ENCODE measurements at places on chromosomes 13 and 19.

GRCh38 chr19:3361384-3362216 is 4.8 kb upstream of the NFIC start:
- no peak for ATAC-seq

GRCh38 chr19:33231511-33231910 is 5.9 kb upstream of the SLC7A10 start:
- ATAC-seq: no peak

- no peak for ATAC-seq
These were observed 27.0 kb upstream of the GPR183 start for GRCh38 chr13:99334221-99334620.

GRCh38 chr19:36436531-36436930 is 18.1 kb upstream of the ZFP82 start:
- no peak for ATAC-seq

GRCh38 chr19:45158503-45159209 is 2.1 kb downstream of the NKPD1 start:
- ATAC-seq: no peak

DNA sequence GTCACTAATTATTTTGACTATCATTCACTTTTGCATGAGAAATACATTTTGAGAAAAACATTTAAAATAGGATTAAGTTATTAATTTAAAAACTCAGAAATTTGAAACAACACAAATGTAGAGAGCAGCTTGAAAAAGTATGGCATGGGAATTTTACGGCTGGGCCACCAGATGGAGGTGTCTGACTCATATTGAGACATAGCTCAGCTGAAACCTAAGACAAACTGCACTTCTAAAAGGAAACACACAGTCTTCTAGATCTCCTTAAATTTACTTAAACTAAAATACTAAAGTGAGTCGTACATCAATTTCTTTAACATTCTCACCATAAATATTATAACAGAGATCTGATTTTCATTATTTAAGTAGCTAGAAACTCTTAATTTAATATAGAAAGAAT is 41.9 kb upstream of the POSTN start:
- peak; percentile 88 for ATAC-seq

DNA sequence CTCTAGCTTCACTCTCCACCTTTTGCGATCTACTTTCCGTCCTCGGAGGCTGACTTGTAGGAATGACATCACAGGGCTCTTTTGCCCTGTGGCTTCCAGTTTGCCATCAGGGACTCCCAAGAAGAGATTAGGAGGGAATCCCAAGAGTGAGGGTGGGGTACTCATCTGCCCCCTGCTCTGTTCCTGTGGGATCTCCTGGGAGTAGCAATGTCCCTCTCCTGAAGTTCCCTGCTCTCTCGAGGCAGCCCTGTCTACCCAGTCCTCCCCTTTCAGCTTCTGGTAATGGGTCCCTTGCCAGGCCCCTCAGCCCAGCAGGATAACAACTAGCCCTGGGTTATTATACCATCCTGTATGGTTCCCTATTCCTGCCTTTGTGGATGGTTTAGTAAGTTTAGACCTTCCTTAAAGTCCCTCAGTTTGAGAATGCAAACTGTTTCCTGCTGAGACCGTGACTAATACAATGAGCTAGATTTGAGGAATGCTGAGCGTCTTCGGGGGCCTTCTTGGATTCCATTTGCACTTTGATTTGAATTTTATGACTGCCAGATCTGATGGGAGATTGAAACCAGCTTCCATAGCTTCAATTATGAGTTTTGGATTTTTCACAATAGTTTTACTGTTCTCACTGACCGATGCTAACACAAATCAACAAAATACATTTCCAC is 73.7 kb upstream of the IPO5 start:
- ATAC-seq: peak; percentile 97

GRCh38 chr19:49355909-49356353 is 6.3 kb downstream of the TEAD2 start:
- no peak for ATAC-seq

DNA sequence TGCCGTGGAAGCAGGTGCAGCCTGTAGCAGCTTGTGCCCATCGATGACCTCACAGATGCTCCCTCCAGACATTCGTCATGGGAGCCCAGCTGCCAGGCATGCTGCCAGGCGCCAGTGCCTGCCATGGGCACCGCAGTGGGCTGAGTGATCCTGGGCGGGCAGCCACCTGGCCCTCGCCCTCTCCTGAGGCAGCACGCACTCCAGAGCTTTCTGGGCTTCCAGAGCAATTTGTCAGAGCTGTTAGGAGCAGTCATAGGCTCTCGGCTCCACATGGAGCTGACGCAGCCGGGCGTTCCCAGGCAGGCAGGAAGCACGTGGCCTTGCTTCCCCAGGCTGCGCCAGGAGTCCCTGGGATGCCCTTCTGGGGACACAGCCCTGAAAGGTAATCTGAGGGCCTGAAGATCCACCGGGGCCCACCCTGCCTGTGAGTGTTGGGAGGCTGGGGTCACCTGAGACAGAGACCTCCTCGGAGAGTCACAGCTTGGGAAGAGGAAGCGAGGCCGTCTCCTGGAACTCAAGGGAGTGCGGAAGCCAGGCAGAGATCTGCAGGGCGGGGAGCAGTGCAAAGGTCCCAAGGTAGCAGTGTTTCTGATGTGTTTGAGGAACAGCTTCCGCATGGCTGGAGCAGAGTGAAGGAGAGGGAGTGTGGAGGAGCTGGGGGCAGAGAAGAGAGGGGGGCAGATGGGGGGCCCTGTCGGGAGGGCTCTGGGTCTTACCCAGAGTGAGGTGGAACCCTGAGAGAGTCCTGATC is 50.6 kb downstream of the DPF1 start:
- ATAC-seq: peak; percentile 84

- no peak for ATAC-seq
These were observed 8.0 kb downstream of the ANGPTL8 start for GRCh38 chr19:11247391-11247790.

GRCh38 chr13:93080587-93080986 is 146.0 kb upstream of the GPC6 start:
- ATAC-seq: no peak

DNA sequence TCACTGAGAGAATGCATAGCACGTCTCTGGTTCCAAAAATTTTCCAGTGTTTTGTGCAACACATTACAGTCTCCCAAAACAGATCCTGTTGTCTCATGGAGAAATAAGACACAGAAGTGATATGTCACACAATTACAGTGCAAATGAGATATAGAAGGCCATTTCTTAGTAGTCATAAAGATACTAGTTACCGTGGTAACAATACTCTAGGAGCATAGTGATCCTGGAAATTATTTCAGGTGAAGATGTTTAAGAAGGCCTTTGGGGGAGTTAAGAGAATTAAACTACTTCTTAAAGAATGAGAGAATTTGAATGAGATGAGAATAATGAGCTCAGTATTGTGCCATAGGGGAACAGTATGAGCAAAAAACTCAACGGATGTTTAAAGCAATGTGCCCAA is 628.0 kb upstream of the MIR17HG start:
- ATAC-seq: no peak

GRCh38 chr13:61466280-61466679 is 50.6 kb upstream of the PCDH20 start:
- ATAC-seq: no peak

- no peak for ATAC-seq
These were observed 10.1 kb downstream of the TUBA3C start for GRCh38 chr13:19171563-19171962.

DNA sequence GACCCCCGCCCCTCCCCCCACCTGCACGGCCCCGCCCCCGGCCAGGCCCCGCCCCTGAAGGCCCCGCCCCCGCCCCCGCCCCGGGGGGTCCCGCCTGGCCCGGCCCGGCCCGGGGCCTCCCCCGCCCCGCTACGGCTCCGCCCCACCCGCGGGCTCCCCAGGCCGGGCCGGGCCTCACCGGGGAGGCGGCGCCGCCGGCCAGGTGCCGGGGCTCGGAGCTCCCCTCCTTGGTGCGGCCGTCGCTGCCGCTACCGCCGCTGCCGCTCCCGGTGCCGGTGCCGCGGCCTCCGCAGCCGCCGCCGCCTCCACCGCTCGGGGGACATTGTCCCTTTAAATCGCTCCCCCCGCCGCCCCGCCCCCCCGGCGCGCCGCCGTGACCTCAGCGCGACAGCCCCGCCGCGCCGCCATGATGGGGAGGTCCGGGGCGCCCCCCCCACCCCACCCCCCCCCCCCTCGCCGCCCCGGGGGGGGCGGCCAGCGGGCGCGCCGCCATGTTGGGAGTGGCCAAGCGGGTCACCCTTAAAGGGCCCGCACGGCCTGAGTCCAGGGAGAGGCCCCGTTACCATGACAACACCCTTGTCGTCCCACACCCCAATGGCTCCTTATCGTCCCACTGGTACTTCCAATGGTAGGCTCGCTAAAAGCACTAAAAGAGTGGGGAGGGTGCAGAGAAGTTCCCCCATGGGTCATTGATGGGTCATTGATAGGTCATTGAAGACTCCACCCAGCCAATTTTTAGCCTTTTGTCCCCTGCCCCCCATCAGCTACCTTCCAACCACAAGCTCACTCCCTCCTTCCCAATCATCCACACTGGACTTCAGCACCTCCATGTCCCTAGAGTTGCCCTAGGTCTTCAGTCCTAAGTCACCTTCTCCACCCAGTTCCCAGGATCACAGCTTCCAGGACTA is at the start of gene WIZ:
Gene WIZ (minus strand): TSS at position 337 of the 908 bp plus-strand sequence. CDS start 1,649 bp downstream, outside the sequence.
- no peak for ATAC-seq

GRCh38 chr13:67042556-67042955 is 187.6 kb downstream of the PCDH9 start:
- ATAC-seq: no peak

DNA sequence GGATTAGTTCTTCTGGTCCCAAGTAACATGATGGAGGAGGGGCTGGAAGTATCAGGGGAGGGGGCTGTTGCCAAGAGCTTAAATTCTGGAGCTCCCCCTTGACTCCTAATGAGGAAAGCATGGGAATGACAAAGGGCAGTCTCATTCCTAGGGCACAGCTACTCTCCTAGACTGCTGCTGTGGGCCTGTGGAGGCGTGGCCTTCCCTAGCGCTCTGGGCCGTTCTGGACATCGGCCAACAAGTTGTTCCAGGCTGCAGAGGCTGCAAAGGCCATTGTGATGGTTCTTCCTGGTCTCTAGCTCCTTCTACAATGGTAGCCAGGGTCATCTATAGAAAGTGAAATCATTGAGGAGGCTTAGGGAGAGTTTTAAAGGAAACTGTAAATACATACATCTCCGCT is 916.6 kb downstream of the DIAPH3 start:
- no peak for ATAC-seq

DNA sequence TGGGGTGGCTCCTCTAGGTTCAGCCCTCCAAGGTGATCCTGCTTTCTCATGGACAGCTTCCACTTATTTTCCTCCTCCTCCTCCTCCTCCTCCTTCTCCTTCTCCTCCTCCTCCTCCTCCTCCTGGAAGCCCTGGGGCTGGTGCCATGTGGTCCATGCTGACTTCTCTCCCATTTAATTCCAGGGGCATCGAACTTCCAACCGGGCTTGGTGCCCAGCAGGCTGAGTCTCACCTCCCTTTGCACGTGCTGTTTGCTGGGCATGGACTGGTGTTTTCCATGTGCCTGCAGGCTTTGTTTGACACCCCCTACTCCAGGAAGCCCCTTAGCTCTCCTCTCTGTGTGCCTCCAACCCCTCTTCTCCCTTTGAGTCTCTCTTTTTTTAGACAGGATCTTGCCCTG is 3.7 kb downstream of the MAST3 start:
- no peak for ATAC-seq

DNA sequence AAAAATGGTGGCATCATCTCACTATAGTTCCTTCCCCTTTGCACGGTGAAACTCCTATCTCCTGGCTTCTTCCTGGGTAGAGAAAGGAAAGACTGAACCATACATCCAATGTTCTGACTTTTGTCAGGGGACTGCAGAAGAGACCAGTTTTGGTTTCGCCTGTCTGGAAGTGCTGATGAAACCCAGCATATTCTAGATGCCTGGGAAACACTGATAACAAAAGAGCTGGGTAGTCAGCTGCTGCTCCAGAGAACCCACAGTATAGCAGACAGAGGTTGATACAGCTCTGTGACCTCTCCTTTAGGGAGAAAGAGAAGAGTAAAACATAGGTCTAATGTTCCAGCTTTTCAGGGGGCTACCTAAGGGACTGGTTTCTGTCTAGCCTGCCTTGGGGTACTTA is 695.3 kb downstream of the DIAPH3 start:
- no peak for ATAC-seq

GRCh38 chr13:83190020-83190419 is 692.3 kb downstream of the SLITRK1 start:
- no peak for ATAC-seq

- ATAC-seq: peak; percentile 66
These were observed 5.1 kb downstream of the FSTL3 start for GRCh38 chr19:681029-682019.

GRCh38 chr13:99976575-99976974 is 5.0 kb upstream of the ZIC5 start:
- ATAC-seq: no peak

DNA sequence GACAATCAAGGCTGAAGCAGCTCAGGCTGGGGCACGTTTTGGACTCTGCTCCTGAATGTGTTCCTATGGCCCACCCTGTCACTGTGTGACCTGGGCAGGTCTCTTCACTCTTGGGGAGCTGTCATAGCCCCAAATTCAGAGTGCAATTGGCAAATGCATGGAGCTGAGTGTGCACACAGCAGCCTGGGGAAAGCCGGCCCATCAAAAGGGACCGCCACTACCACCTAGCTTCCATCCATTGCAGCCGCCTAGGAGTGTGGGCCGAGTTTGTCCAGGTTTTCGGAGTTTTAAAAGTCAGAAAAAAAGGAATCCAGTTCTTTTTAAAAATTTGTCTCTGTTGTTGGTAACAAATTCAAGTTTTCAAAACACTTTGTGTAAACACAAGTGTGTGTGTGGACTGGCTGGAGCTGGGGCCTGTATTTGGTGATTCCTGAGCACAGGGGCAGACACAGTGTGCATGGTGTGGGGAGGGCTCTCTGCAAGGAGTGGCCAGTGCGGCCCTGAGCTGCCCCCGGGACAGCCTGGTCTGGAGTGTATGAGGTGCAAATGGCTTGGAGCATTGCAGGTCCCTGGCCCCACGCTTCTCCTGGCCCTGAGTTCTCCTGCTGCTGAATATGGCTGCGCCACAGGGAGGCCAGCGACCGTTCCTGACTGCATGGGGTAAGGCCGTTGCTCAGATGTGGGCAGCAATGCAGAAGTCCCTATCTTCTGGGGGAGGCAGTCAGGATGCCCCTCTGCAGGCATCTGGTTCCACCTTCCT is 13.2 kb upstream of the ZNF536 start:
- no peak for ATAC-seq

GRCh38 chr13:28744091-28744536 is 25.3 kb upstream of the SLC46A3 start:
- ATAC-seq: peak; percentile 36

DNA sequence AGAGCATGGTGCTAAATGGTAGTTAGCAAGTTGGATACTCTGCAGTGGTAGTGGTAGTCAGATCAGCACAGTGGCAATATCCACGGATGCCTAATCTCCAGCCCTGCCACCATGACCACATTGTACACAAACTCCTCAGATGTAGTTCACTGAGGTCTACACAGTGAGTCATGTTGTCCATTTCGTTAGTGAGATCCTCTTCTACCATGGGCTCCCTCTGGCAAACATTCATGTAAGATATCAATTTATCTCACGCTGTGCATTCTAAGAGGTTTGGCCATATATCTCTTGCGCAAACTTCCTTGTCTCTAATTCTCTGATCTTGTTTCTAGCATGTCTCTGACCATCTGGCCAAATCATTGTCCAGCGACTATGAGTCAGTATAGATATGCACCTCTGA is 58.2 kb downstream of the POLR1D start:
- ATAC-seq: no peak

All from SK-N-SH treated with all-trans-retinoic acid at 6 μM for 48 hours (cell line).